Hepatocyte (in vitro differentiated cells): ENCODE measurements at places on chromosomes 1 and 21. TPM values are rescaled to one million over a fixed set of nuclear protein-coding genes. Genes with fewer than 3 reads are reported as not detected.

DNA sequence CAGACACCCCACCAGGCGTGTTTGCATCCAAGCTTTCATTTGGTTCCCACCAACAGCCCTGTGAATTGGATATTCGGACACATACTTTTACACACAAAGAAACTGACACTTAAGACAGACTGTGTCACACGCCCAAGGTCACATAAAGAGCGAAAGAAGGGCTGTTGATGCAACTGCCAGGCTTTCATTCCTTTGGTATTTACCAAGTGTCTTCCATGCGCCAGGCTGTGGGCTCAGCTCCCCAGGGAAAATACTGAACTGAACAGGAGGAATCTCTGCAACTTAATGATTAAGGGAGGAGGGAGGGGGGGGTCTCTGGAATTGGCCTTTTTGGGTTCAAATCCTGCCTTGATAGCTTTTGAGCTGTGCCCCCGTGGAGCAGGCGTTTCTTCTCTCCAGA, 122.8 kb downstream of the ACTL8 start:
- no peak for DNase-seq

DNA sequence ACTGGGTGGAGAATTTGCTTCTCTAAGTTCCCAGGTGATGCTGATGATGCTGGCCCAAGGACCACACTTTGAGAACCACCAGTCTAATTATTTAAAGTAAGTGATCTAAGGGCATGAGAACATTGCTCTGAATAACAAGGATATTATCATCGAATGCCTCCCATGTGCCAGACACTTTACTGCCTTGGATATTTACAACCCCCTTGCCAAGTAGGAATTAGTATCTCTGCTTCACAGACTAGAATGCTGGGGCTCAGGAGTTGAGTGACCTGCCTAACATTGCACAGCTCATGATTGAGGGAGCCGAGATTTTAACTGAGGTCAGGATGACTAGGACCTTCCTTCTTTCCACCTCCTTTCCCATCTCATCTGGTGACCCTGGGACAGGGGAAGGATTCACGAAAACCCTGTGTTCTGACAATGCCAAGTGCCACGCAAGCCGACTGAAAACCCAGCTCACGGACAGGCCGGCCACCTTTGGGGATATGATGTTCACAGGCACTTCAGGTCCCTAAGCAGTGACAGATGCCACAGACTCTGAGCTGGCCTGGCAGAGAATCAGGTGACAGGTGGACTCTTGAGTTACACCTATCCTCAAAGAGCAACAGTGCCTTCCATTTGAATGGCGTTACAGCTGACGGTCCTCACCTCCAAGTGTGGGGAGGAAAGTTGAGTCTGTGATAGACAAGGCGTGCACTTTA, 230.7 kb downstream of the TOMM20 start:
- DNase-seq, result no peak

- DNase-seq, result no peak
These were observed 61.2 kb downstream of the RGS5 start for GRCh38 chr1:163141556-163141955.

- DNase-seq, result peak; percentile 10
These were observed 71.4 kb upstream of the HSPA13 start for GRCh38 chr21:14454016-14455009.

DNA sequence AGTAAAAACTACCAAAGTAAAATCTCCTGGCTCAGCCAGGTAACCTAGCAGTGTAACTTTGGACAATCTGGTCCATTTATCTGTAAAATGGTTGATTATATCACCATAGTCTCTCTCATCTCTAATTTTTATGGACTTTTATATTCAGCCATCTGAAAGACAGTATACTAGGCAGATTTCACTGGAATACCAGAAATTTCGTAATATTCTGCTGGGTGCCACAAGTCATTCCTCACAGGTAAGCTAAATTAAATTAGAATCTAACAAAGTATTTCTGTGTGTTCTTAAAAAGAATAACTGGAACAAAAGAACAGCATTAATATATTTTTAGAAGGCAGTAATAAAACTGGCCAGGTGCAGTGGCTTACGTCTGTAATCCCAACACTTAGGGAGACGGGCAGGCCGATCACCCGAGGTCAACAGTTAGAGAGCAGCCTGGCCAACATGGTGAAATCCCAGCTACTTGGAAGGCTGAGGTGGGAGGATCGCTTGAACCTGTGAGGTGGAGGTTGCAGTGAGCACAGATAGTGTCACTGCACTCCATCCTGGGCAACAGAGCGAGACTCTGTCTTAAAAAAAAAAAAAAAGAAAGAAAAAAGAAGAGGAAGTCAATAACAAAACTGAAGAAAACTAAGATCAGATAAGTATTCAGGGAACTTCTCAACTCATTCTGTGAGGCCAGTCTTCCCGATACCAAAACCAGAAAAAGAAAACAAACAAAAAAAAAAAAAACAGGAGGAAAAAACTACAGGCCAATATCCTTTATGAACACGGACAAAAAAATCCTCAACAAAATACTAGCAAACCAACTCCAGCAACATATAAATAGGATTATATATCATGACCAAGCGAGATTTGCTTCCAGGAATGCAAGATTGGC, 35.9 kb downstream of the PIK3R3 start:
- no peak for DNase-seq

GRCh38 chr1:230875370-230875769, 7.0 kb upstream of the C1orf198 start:
- no peak for DNase-seq

GRCh38 chr1:232473324-232473723, 156.6 kb downstream of the SIPA1L2 start:
- DNase-seq, result no peak

GRCh38 chr1:44219301-44219626, 6.0 kb downstream of the DMAP1 start:
- no peak for DNase-seq

DNA sequence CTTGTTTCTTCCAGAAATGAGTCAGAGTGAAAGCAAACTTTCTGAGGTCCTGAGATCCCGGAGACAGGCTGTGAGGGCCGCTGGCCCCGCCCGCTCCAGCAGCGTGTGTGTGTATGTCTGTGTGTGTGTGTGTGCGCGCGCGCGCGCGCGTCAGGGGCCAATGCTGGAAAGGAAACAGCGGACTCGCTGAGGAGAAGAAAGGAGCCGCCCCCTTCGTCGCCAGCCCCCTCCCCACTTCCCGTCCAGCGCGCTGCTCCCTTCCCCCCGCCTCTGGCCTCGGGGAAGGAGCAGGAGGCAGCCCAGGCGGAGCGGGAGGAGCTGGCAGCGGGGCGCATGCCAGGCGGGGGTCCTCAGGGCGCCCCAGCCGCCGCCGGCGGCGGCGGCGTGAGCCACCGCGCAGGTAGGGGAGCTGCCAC, at the start of gene DISC1:
Gene DISC1 (plus strand): TSS at position 256 of the 416 bp plus-strand sequence. CDS start 78 bp downstream, at position 334.
- DNase-seq, result peak; percentile 91

DNA sequence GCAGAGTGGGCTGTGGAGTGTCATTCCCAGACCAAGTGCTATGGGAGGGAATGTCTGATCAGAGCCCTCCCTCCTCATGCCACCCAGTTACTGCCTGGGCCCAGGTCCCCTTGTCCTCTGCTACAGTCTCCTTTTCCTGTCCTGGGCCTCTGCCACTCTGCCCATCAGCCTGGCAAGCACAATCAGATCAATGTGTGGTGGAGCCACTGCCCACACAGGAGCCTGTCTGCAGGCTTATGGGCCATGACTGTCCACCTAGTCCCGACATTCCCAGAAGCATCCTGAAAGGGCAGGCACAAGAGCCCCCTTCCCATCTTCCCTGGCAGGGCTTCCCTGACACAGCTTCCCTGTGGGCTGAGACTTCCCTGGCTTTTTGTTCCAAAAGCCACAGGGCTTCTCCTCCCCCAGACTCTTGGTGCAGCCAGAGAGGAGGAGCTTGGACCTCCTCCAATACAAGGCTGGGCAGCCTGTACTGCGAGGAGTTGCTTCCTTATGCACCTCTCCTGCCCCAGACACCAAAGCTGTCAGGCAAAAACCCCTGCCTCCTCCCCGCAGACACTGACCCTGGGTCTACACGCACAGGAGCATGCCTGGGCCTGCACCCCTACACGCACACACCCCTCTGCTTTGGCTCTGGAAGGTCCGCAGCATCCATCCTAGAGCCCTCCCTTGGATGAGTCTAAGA, 29.2 kb upstream of the CNTN2 start:
- DNase-seq, result peak; percentile 40

DNA sequence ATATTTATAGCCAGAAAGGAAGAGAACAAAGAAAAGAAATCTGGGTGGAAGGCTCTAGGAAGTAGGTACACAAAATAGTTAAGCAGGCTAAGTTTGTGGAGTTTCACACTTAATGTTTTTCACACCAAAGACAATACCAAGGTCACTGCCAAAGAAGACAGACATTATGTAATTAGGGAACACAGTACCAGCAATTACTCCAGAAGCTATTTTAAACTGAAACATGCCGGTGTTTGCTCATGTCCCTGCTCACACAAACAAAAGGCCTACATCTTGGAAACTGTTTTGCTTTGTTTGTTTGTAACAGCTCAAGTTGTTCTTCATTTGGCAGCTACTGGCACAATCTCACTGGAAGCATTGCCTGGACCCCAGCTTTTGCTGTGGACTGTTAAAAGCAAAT, 88.5 kb upstream of the DAB1 start:
- DNase-seq, result no peak

- DNase-seq, result peak; percentile 54
These were observed 3.3 kb downstream of the CASZ1 start for GRCh38 chr1:10793129-10793651.

DNA sequence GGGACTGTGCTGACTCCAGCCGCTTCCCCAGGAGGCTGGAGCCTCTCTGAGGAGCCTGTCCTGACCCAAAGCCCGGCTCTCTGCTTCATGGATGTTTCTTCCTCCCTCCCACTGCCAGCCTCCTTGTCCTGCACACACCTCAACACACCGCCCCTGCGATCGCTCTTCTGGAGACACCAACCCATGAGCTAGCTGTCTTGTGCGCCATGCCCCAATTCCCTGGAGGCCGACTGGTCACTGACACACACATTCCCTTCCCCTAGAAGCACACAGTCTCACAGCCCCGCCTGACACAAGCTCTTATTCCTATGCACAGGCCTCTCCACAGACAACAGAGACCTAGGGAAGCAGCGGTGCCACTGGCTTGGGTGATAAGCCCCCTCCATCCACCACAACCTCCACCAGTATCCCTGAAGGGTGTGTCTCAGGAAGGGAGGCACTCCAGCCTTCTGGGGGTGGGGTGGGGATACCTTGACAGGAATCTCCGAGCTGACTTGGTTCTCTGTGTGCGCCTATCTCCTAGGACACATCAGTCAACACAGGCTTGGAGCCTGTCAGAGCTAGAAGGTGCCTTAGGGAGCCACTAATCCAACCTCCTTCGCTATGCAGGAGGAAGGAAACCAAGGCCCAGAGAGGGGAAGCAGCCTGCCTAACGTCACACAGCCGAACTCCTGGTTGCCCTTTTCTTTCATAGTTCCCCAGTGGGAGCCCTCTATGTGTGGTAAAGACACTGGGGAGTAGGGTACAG, 31.1 kb downstream of the AHDC1 start:
- DNase-seq, result peak; percentile 23

DNA sequence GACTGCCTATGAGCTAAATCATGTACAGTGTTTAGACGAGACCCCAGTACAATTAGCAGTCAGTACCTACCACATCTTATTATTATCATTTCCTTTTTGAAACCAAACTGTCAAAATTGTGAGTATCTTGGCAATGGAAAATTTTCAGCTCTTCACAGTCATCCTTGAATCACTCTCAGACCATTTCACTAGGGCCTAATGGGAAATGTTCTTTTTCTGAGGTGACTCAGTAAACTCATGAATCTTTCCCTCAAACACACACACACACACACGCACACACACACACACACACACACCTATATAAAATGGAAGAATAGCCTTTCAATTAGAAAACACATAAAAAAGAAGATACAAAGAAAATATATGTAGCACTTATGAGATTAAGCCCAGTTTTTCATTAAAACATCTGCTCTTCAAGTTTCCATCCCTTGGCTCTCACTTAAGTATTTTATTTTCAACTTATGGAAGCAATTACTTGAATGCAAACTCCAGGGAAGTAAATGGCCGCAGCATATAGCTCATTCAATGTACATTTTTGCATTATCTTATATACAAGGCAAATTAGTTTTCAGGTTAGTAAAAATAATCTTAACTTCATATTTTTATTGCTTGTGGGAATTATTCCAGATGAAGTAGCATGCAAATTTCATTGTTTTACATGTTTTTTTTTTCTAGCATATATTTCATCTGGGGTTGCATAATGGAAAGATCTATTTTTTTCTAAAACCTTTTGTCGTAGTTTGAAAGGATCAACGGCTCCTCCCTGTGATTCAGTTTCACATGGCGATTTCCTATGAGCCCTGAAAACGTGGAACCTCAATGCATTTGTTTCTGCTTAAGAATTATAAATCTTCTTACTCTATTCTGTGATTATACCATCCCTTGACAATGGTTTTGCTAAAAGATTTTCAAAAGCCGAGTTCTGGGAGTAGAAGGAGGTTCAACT, 46.3 kb upstream of the TMPRSS15 start:
- DNase-seq, result peak; percentile 6

- no peak for DNase-seq
These were observed 126.8 kb upstream of the ZNF644 start for GRCh38 chr1:91148641-91149069.

PTAFR gene
- 0.29 and 1.4 TPM in 2 replicates for polyA plus RNA-seq

NR5A2 gene
- 16.4 and 19.8 TPM in 2 replicates for polyA plus RNA-seq

AMY2B gene
- polyA plus RNA-seq, result 9.1 and 9.7 TPM in 2 replicates

OR2L13 gene
- not detected in 2 replicates for polyA plus RNA-seq

RPL5 gene
- polyA plus RNA-seq, result 668 and 726 TPM in 2 replicates

ARHGEF10L gene
- 40.4 and 48.2 TPM in 2 replicates for polyA plus RNA-seq

EPHB2 gene
- 15.8 and 17.2 TPM in 2 replicates for polyA plus RNA-seq

CD53 gene
- 0.79 and 2.1 TPM in 2 replicates for polyA plus RNA-seq

OPRD1 gene
- 0.08 and 0.12 TPM in 2 replicates for polyA plus RNA-seq

SELENBP1 gene
- 86.4 and 101 TPM in 2 replicates for polyA plus RNA-seq

CLIC4 gene
- 119 and 146 TPM in 2 replicates for polyA plus RNA-seq

MAGI3 gene
- polyA plus RNA-seq, result 11.5 and 15.9 TPM in 2 replicates

CLEC20A gene
- polyA plus RNA-seq, result not detected in 2 replicates

CSF3R gene
- 22.3 and 31.1 TPM in 2 replicates for polyA plus RNA-seq

TTC39A gene
- 18.9 and 20.5 TPM in 2 replicates for polyA plus RNA-seq
